Airway epithelial cell (primary cell): ENCODE measurements at places on chromosomes 13 and 19. TPM values are rescaled to one million over a fixed set of nuclear protein-coding genes. Genes with fewer than 3 reads are reported as not detected.

SRRM5 gene
- not detected in 2 replicates for total RNA-seq

SLITRK6 gene
- total RNA-seq = 12.8 and 17.8 TPM in 2 replicates

GDF15 gene
- total RNA-seq = 19.5 and 29.4 TPM in 2 replicates

FREM2 gene
- total RNA-seq = 0.07 TPM in 1 of 2 replicates, not detected in the other

ZNF730 gene
- total RNA-seq = 1.2 and 1.4 TPM in 2 replicates

SOX1 gene
- total RNA-seq = not detected in 2 replicates
